ENCODE measurements at places on chromosomes 1 and 21. TPM values are rescaled to one million over a fixed set of nuclear protein-coding genes. Genes with fewer than 3 reads are reported as not detected.

Gene SPRR5
- total RNA-seq = not detected

Gene MYOC
- total RNA-seq = 4.9 TPM

Gene AIRE
- total RNA-seq = not detected

Gene IGSF9
- total RNA-seq = not detected

GRCh38 chr1:178037510-178038253 lies 56.2 kb upstream of the RASAL2 start:
- peak overlapping the region; percentile 80 for H3K27ac ChIP-seq
- no peaks in the 10 kb centered on the region for H3K4me1 ChIP-seq
- peak; percentile 84 for DNase-seq

DNA sequence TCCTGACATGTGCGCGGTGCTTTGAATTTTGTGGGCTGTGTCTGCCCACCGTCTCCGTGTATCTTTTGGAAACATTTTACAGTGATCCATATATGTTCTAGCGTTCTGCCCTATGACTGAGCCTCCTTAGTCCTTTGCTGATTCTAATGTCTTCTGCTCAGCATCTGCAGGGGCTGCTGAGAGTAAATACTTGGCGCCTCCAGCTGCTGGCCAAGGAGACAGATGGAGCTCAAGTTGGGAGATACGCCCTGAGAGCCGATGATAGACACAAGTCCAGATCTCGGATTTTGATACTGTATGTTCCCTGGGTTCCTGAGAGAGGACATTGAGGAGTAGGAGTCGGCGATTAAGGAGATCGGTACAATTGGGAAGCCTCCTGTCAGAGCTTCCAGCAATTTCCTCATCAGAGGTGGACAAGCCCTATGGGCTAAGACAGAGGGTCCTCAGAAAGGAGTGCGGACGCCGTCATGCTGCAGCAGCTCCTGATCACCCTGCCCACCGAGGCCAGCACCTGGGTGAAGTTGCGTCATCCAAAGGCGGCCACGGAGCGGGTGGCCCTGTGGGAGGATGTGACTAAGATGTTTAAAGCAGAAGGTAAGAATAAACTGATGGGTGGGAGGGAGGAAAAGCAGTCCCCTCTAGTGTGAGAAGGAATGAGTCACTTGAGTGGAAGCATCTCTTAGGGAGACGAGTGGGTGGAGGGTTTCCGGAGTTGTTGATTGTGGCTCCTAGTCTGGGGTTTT lies 390 bp downstream of the ZFP69B start:
- H3K4me3 ChIP-seq = peak overlapping the region; percentile 84
- peak overlapping the region; percentile 75 for H3K27ac ChIP-seq
- H3K4me1 ChIP-seq = no peaks in the 10 kb centered on the region
- no peak for DNase-seq
- no peaks in the 10 kb centered on the region for H3K27me3 ChIP-seq

Gene MIS18A
- total RNA-seq = 7.2 TPM

Gene RGS16
- 2.3 TPM for total RNA-seq

DNA sequence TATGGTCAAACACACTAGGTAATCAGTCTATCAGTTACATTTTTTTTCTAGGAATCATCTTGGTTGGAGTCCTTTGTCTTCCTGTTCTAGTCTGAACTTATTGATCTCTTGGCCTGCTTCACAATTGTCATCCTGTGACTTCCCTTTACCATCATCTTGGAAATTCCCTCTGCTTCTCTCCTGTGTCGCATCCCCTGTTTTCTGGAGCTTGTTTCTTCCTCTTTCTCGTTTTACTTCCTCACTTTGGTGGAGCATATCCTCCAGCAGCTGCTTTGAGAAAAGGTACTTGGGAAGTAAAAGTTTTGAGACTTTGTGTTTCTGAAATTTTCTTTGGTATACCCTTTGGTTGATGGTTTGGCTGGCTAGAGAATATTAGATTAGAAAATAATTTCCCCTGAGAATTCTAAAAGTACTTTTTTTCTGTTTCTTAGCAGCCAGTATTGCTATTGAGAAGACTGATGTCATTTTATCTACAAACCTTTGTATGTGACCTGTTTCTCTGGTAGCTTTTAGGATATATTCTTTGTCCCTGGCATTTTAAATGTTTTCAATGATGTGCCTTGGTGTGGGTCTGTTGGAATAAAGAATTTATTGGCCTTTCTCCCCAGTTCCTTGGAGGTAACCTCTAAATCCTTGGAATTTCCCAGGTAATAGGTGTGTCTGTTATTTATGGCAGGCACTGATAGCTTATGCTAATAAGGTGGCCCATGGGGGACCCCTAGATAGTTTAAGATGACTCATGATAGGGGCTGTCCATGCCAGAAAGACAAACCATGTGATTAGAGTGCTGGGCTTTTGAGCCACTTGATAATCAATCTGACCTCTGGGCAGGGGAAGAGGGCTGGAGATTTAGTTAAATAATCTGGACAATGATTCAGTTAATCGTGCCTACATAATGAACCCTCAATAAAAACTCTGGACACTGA lies 6.1 kb upstream of the MYCL start:
- H3K27me3 ChIP-seq = no peaks in the 10 kb centered on the region
- H3K36me3 ChIP-seq = no peaks in the 10 kb centered on the region
- no peaks in the 10 kb centered on the region for H3K4me1 ChIP-seq
- no peak overlapping the region for H3K4me3 ChIP-seq
- DNase-seq = no peak
- H3K27ac ChIP-seq = no peak overlapping the region

DNA sequence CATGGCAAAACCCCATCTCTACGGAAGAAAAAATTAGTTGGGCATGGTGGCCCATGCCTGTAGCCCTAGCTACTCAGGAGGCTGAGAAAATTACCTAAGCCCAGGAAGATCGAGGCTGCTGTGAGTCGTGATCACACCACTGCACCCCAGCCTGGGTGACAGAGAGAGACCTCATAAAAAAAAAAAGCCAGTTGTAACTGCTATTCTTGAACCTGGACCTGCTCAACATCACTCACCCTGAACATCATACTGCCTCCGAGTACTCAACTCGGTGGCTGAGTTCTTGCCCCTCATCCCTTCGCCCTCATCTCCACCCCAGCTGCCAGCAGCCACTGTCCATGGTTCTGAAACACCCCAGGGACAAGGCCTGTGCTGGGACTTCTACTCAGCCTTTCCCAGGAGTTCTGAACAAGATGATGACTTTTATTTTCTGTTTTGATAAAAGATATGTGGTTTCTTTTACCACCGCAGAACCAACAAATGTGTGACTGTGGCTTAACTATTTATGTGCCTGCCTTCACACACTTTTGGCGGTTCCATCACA lies 5.4 kb upstream of the DISP3 start:
- no peak overlapping the region for H3K27ac ChIP-seq
- H3K4me1 ChIP-seq = no peaks in the 10 kb centered on the region
- peaks cover 17% of the 10 kb centered on the region for H3K27me3 ChIP-seq
- DNase-seq = no peak
- no peak overlapping the region for H3K4me3 ChIP-seq
- H3K36me3 ChIP-seq = no peaks in the 10 kb centered on the region

DNA sequence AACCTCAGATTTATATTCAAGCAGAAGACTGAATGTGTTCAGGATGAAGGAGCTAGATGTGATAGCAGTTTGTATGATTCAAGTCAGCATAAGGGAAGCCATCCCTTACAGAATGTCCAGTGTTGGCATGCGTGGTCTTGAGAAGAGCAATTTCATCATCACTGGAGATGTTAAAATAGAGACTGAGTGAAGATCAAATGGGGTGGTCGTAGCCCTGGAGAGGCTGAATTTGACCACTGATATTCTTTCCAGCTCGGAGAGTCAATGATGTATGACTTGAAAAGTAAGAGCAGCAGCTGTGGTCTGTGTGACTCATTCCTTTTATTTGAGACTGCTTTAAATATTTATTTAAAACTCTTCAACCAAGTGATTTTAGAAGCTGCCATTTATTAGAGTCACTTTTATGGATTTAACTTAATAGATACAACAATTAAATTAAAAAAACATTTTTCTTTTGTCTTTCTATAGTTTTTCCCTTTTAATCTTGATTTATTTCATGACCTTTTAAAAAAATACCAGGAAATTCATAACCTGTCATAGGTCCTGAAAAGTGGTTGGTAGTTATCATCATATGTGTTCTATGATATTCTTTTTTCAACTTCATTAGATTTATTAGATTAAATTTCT lies 15.5 kb downstream of the FMN2 start:
- no peak for DNase-seq
- H3K36me3 ChIP-seq = no peaks in the 10 kb centered on the region

Gene NTMT2
- total RNA-seq = not detected

DNA sequence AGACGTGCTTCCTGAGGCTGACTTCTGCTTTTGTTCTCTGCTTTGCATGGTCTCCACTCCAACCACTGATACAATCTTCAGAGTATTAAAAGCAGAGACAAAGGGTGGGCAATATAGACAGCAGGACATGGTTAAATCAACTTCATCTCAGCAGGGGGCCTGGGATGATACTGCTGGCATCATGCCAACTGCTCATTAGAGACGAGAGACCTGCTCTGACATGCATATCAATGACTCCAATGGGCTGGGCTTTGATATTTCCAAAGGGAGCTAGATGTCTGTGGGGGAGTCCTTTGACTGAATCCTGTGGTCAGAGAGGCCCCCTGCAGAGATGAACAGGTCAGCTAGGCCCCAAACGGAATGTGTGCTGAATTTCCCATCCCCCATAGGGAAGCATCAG lies 106.6 kb downstream of the ACTL8 start:
- no peak overlapping the region for H3K27ac ChIP-seq
- no peaks in the 10 kb centered on the region for H3K4me1 ChIP-seq
- DNase-seq = no peak
- H3K27me3 ChIP-seq = no peaks in the 10 kb centered on the region

- no peak for DNase-seq
- no peaks in the 10 kb centered on the region for H3K4me1 ChIP-seq
- no peaks in the 10 kb centered on the region for H3K27me3 ChIP-seq
Measured at GRCh38 chr1:31891280-31891679, 46.9 kb downstream of the PTP4A2 start.

Gene SLC35A3
- total RNA-seq = 41.7 TPM

DNA sequence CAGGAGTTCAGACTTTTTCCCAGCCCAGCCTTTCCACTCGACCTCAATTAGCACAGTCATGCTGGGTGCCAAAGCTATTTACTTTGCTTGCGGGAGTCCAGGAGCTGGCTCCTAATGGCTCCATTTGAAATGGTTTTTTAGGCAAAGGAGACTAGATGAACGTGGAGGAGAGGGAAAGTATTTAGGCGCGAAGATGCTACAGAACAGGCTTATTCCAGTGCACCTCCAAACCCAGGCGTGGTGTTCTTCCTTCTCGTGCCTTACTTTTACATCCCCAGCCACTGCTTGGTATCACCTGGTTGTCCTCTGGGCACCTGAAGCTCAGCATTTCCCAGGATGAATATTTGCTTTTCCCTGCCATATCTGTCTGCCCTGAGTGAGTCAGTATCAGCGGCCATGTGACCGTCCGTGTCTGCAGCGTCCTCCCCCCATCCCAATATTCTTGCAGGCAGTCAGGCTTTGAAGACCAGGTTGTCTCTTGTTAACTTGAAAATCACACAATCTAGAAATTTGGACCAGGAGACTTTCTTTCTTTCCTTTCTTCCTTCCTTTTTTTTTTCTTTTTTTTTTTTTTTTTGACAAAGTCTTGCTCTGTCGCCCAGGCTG lies 198.5 kb downstream of the DYRK1A start:
- peak overlapping the region; percentile 94 for H3K4me3 ChIP-seq
- peaks cover 2% of the 10 kb centered on the region for H3K4me1 ChIP-seq
- no peak for DNase-seq

DNA sequence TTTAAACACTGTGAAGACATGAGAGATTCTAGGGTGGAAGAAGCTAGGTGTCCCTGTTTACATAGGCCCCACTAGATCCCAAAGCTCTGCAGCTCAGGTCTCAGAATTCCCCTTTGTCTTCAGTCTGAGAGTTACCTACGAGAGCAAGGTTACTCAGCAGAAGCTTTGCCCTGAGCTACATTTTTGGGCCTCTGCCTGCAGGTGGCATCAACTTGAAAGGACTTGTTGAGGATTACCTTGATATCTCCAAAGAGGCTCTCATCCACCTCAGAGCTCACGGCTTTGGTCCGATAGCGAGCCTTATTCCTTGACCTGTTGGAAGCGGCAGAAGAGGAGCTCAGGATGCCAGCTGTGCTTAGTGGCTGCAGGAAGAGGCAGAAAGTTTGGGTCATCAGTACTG lies 7.0 kb downstream of the CFAP45 start:
- H3K27me3 ChIP-seq = no peaks in the 10 kb centered on the region
- no peaks in the 10 kb centered on the region for H3K36me3 ChIP-seq
- no peak overlapping the region for H3K27ac ChIP-seq
- no peak for DNase-seq
- no peaks in the 10 kb centered on the region for H3K4me1 ChIP-seq
- no peak overlapping the region for H3K4me3 ChIP-seq

DNA sequence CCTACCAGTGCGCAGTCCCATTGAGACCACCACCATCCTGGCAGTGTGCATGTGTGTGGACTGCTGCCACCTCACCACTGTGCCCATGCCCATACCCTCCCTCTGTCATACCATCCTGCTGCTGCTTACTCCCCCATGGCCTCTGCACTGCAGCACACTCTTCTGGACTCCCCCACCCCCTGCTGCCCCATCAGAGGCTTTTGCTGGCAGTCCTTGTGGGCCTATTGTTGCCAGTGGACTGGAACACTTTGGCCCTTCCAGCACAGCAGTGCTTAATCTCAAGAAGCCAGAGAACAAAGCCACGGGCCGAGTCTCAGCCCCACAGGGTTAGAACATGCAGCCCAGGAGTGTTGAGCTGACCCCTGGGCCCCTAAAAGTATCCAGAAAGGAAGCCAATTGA lies 41.9 kb upstream of the IVNS1ABP start:
- no peaks in the 10 kb centered on the region for H3K36me3 ChIP-seq
- H3K27ac ChIP-seq = no peak overlapping the region
- no peaks in the 10 kb centered on the region for H3K27me3 ChIP-seq
- DNase-seq = no peak

DNA sequence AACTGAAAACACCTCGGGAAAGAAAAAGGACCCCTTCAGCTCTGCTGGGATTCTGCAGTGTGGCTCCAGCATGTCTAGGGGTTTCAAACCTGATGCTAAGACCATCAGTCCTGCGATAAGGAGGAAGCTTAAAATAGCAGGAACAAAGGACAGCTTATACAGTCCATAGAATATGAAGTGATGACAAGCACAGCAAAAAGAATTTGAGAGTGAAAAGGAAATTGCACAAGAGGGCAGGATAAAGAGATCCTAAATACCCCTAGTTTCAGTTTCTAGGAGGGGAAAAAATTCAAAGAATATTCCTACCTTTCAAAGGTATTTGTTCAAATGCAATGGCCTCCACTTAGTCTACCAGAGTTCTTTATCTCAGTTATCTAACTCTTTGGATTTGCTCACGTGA lies 171.4 kb downstream of the TGFB2 start:
- H3K36me3 ChIP-seq = no peaks in the 10 kb centered on the region
- no peak overlapping the region for H3K27ac ChIP-seq
- DNase-seq = no peak
- H3K27me3 ChIP-seq = no peaks in the 10 kb centered on the region

Measured in breast epithelium (tissue), 4 donors.